ENCODE measurements at places on chromosomes 13 and 19.
A peak's percentile ranks its signal among the peaks of the same experiment; 100 is the strongest.

DNA sequence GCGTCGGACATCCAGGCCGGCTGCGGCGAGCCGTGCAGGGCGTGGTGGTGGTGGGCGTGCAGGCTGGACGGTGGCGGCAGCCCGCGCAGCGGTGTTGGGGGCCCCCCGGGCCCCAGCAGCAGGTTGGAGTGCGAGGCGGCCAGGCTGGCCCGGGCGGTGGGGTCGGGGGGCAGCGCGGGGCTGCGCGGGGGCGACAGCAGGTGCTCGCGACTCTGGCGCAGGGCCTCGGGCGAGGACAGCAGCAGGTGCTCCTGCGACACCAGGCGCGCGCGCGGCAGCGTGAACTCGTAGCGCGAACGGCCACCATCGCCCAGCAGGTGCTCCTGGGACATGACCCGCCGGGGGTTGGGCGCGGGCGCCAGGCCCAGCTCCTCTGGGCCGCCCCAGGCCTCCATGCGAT, 9.8 kb downstream of the SHISA7 start:
- no peak for DNase-seq

- no peak for DNase-seq
Measured at GRCh38 chr13:72125561-72125960, 258.6 kb upstream of the DACH1 start.

- DNase-seq: no peak
Measured at GRCh38 chr13:106491928-106492587, 43.4 kb downstream of the EFNB2 start.

- DNase-seq: no peak
Measured at GRCh38 chr19:46687438-46688145, 26.6 kb upstream of the DACT3 start.

DNA sequence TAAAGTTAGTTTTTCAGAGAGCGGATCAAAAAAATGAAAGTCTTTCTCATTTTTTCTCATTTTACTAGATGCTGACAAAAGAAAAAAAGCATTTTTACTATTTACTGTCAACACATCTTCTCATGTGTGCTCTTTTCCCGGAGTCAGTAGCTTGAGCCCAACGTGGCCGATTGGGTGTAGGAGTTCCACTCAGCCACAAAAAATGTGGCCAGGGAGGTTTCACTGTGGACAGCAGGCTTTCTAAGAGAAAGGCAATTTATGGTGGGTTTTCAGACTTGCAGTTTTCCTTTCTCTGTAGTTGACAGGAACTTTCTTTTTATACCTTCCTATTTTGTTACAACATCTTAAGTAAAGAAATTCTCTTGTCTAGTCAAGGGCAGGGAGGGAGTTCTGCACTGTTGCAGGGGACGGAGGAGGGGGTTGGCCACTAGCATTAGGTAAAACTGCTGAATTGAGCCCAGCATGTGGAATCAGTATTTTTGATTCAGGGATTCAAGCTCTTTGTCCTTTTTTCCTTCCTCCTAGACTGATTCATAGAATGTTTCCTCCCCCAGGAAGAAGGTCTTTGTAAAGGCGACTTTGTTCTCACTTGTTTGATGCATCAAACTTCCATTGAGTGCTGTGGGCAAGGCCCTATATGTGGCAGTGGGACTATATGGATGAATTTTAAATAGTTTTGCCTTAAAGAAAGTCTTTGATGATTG, 123.1 kb downstream of the B3GLCT start:
- no peak for DNase-seq

DNA sequence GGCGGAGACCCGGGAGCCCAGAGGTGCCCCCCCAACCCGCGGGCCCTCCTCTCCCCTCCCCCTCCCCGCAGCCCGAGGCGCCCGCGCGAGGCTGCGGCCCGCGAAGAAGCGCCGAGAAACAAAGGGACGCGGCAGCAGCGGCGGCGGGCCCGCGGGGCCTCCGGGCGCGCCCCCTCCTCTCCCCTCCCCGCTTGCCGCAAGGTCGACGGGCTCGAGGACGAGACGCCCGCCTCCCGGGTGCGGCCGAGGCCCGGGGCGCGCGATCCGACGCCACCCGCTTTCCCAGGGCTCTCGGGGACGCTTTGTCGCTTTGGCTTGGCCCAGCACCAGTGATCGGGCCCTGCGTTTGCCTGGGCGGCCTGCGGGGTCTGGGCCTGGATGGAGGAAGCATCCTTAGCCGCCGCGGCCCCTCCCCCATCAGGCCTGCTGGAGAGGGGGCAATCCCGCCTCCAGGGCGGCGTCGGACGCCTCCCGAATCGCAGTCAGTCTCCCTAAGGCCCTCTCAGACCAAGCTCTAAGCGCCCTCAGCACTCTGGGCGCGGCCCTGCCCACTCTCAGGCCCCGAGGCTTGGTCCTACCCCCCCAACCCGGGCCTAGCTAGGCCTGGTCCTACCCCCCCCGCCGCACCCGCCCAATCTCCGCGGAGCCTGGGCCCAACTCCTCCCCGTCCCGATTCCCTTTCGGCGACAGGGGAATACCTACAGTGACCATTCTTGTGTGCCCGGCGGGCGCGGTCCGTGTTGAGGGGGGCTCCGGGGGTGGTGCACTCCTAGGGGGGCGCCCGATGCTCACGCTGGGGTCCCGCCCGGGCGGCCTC, 740 bp downstream of the ELAVL3 start:
- no peak for DNase-seq

GRCh38 chr13:21980049-21980448, 309.2 kb downstream of the FGF9 start:
- DNase-seq: no peak

DNA sequence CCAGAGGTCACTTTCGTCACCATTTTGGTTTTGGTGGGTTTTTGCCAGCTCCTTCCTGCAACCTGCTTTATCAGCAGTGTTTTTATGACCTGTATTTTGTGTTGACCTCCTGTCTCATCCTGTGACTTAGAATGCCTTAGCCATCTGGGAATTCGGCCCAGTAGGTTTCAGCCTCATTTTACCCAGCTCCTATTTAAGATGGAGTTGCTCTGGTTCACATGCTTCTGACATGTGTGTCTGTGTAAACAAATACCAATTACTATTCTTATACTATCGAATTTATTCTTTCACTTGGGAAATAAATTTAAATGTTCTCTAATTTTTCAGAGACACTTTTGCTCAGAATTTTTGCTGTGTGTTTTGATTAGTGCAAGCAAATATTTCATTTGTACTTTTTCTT, 1370.3 kb upstream of the MIR17HG start:
- DNase-seq: no peak

GRCh38 chr13:110471833-110472162, 89.7 kb downstream of the RAB20 start:
- DNase-seq: no peak

GRCh38 chr19:30733826-30734550, 361.8 kb downstream of the ZNF536 start:
- no peak for DNase-seq

- peak; percentile 62 for DNase-seq
Measured at GRCh38 chr19:861756-862580, 2.5 kb downstream of the CFD start.

GRCh38 chr13:84050536-84050935, 168.3 kb upstream of the SLITRK1 start:
- no peak for DNase-seq

GRCh38 chr13:42607546-42607945, 33.6 kb downstream of the TNFSF11 start:
- DNase-seq: no peak

DNA sequence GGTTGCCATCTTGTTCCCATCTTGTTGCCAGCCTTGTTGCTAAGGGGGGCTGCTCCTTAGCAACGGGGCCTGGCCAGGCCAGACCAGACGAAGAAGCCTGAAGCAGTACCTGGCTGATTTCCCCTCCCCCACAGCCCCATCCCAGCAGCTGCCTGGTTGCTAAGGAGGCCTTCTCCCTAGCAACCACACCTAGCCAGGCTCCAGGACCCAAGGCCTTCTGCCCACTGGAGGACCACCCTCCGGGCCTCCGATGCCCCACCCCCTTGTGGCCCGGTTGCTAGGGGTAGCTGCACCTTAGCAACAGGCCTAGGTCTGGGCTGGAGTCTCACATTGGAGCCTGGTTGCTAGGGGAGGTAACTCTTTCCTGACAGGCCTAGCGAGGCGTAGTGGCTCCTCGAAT, 3.9 kb downstream of the PRRG2 start:
- DNase-seq: no peak

DNA sequence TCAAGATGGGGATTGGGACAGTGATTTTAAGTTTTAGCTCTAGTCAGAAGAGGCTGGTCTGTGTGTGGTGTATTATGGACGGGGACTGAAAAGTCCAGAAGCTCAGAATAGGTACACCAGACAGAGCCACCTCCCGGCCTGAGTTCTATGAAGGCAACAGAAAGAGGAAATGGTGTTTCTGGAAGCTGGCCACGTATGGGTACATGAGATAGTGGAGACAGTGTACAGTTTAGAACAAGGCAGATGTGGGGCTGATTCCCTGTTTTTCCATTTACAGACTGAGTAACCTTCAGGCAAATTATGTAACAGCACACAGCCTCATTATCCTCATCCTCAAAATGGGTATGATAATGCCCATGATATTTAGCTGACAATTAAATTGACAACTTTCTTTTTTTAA, 1.3 kb downstream of the ZNF175 start:
- no peak for DNase-seq

- DNase-seq: no peak
Measured at GRCh38 chr19:20611866-20612265, 46.3 kb upstream of the ZNF737 start.

- DNase-seq: peak; percentile 80
Measured at GRCh38 chr19:53879140-53880081, 2.6 kb upstream of the PRKCG start.

DNA sequence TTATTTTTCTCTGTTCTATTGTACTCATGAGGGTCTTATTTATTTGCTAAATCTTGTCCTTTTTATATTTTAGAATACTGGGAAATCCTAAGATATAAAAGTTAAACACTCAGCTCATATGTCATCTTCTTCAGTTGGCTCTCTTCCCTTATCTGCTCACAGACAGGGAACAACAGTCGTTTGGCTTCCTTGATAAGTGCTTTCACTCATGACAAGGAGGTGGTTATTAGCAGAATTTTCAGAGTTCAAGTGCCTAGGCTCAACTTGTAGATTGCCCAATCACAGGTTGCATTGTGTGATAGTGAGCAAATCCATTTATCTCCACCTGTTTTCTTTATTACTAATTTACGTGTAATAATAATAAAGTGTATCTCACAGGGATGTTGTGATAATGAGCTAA, 620.3 kb upstream of the PCDH20 start:
- no peak for DNase-seq

DNA sequence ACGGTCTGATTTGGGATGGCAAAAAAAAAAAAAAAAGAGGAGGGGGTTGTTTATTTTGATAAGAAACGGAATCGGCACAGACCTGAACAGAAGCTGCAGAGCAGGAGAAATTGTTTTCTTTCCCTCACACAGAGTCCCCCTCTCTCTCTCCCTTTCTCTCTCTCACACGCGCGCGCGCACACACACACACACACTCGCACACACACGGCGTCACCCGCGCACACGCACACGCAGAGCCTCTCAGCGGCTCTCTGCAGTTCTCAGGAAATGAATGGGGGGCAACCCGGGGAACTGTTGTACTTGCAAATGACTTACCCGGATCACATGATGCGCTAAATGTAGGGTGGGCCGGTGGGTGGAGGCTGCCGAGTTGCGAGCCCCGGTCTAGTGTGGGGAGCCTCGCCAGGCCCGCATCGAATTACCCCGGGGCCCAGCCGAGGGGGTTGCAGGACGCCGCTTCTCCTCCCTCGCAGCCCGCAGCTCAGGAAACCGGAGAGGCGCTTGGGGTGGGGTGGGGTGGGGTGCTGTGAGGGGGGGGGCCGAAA, 475 bp downstream of the KLF12 start:
- peak; percentile 76 for DNase-seq

DNA sequence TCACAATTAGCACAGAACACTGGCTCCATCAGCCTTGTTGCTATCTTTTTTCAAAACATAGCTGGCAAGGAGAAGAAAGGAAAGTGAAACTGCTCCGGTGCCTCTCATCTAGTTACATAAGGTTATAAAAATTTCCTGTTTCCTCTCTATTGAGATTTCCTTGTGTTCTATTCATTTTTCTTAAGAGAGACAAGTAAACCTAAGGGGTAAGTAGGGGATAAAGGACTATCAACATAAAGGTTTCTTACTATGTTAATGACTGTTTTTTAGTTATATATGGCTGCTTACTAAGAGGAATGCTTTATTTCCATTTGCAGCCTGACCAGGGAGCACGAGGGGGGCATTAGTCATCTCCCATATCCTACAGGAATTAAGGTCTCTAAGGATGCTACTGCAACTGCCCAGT, 73.2 kb upstream of the MLNR start:
- DNase-seq: peak; percentile 4

- DNase-seq: no peak
Measured at GRCh38 chr13:48527955-48528354, 4.9 kb downstream of the RCBTB2 start.

DNA sequence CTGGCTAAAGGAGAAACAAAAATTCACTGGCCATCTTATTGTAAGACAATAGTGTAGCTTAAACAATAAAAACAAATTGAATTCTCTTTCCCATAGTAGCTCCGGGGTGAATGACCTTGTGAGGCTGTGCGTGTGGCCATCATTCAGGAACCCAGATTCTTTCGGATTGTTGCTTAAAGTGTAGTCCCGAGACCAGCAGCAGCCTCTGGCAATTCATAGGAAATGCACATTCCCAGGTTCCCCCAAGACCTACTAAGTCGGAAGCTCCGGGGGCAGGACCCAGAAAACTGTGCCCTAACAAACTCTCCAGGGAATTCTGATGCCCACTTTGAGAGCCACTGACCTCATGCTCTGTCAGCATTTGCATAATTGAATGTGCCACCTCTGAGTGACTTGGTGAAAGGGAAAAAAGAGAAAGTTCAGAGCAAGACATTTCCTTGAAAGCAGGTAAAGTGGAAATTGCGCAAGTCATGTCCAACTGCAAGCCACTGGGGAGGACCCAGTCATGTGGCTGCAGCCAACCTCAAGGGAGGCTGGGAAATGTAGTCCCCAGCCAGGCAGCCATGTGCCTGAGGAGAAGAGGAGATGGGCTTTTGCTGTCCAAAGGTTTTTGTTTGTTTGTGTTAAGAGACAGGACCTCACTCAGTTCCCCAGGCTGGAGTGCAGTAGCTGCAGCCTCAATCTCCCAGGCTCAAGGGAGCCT, 50.7 kb upstream of the PNMA8B start:
- peak; percentile 11 for DNase-seq

GRCh38 chr13:91816263-91816807, 417.9 kb downstream of the GPC5 start:
- no peak for DNase-seq

DNA sequence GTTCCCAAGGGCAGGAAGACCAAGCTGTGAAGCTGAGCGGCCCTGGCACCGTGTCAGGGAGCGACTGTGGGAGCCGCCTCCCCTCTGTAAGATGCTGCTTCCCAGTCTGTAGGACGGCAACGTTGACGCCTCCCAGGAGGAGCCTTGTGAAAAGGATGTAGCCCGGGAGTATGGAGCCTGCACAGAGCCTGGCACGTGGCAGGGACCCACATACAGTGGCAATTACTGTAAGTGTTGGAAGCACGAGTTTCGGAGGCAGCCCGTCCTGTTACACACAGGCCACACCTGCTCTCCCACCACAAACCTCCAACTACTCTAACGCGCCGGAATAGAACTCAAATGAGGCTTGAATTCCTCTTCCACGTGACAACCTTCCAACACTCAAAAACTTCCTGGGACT, 6.6 kb downstream of the RAB20 start:
- no peak for DNase-seq
